ENCODE measurements at places on chromosomes 5 and 9.

GRCh38 chr5:128053291-128053954 is 30.1 kb upstream of the SLC12A2 start:
- DNase-seq, result no peak

DNA sequence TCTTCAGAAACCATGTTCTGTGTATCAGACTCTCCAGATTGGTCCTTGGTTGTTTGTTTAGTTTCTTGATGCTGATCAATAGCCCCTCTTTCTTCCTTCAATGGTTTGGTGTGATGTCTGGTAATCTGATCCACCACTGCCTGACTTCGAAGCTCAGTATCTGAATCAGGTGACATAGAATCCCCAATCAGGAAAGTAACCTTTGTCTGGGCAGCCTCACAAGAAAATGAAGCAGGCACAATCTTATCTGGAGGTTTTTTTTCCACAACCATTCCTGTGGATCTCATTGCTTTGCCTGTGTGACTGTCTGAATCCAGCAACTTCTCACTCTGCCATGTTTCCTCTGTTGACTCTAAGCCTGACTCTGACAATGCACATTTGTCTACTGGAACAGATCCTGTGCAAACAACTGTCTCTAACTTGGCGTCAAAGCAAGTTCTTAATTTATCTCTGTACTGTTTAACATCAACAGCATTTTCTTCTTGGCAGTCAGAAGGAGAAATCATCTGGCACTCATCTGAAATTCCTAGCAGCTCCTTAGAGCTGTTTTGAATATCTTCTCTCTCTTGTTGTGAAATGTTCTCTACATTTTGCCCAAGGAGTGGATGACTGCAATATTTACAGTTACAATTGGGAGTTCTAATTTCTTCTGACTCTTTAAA is 37.1 kb upstream of the RAPGEF6 start:
- DNase-seq, result peak; percentile 3

GRCh38 chr9:132711846-132712245 is 41.6 kb downstream of the GTF3C4 start:
- DNase-seq, result no peak

- no peak for DNase-seq
Observed at GRCh38 chr9:6843742-6844141, 86.0 kb downstream of the KDM4C start.

GRCh38 chr5:23742701-23743100 is 235.3 kb downstream of the PRDM9 start:
- DNase-seq, result no peak

DNA sequence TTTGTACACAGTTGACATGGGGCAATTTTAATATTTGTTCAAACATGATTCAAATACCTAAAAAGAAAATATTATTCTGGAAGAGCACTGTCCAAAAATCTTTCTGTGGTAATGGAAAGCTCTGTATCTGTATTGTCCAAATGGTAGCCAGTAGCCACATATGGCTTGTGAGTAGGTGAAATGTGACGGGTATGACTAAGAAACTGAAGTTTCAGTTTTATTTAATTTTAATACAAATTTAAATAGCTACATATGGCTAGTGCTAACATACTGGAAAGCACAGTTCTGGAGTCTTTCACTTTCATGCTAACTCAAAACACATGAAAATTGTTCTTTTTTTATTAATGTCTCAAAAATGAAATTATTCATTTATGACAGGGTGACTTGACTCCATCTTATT is 132.6 kb downstream of the PLK2 start:
- no peak for DNase-seq

DNA sequence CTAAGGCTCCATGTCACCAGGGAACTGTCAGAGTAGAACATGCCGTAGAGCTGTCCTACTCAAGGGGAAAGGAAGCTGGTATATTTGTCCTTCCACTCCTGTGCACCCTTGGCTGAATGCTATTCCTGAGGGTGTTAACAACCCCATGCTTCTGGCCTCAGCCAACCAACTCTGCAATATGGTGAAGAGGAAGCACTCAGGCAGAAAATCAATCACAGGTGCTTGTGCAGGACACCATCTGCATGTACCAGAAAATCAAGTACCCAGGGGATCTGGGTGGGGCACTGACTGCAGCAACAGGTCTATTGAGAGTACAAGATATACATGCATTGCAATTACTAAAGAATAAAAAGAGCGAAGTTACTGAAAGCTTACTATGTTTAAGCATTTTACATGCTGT is 51.4 kb upstream of the NEK6 start:
- no peak for DNase-seq

- DNase-seq, result no peak
Observed at GRCh38 chr9:8668751-8669150, 869.2 kb upstream of the DMAC1 start.

DNA sequence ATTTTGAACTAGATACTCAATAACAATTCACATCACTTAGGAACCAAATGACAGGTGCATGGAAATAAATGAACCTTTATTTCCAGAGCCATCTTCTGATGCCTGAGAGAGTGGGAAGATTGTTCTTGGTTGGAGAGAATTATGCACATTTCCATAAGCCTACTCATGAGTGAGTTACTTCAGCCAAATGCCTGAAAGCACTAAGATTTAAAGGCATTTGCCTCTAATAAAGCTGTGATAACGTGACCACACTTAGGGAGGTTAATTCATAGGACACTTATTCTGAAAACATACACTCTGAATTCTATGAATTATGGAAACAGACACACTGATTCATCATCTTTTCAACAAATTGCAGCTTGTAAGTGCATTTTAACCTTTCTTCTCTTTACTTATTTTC is 40.0 kb downstream of the KCTD16 start:
- no peak for DNase-seq

GRCh38 chr5:142063878-142064331 is 44.7 kb upstream of the NDFIP1 start:
- DNase-seq, result peak; percentile 83

GRCh38 chr5:154749491-154749890 is 5.7 kb upstream of the LARP1 start:
- DNase-seq, result no peak

DNA sequence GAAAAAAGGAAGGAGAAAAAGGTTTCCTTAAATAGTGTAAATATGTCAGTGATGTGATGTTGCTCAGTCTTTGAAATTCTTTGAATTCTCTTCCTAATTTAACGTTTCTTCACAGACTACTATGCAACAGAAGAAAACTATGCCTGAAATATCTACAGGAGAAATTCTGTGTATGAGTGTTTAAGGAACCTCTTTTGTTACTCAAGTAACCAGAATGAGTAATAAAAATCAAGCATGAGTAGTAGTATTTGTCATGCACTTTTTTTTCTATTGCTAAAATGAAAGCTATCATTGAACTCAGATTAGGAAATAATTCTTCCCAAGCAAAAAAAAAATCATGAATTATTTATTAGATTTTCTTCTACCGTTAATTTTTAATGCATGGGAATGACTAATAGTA is 20.3 kb upstream of the THG1L start:
- DNase-seq, result no peak
